Osteoblast (primary cell): ENCODE measurements at places on chromosomes 4 and X. TPM values are rescaled to one million over a fixed set of nuclear protein-coding genes. Genes with fewer than 3 reads are reported as not detected.

GYG2 gene
- 5.6 and 6.2 TPM in 2 replicates for total RNA-seq

SRPK3 gene
- 0.36 TPM in 1 of 2 replicates, not detected in the other for total RNA-seq

GRCh38 chr4:104063341-104063740, 343.6 kb upstream of the TACR3 start:
- DNase-seq, result no peak

DNA sequence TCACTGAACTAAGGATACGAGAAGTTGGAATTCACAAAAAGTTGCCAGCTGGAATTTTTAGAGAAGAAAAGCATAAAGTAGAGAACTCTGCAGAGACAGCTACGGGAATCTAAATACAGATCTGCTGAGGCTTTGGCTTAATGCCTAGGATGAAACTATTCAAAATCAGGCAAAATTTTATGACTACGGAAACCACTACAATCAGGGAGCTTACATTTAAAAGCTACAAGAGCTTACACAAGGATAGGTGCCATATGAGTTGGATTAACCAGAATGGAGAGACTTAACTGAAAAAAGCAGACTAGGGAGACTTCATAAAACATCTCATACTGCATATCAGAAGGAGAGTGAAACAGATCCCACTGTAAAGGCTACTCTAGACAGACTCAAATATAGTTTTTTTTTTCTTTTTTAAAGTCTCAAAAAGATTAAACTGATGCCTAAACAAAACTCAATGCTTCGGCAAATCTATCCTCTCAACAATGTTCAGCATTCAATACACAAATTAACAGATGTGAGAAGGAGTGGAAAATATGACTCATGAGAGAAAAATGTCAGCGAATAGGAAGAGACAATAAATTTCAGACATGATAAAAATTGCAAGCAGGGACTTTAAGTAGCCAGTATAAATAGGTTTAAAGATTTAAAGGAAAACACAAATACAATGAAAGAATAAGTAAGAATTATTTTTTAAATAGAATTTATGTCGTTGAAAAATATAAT, 586.1 kb downstream of the FSTL5 start:
- DNase-seq, result no peak

ZBED1 gene
- 52.2 and 57.2 TPM in 2 replicates for total RNA-seq

DNA sequence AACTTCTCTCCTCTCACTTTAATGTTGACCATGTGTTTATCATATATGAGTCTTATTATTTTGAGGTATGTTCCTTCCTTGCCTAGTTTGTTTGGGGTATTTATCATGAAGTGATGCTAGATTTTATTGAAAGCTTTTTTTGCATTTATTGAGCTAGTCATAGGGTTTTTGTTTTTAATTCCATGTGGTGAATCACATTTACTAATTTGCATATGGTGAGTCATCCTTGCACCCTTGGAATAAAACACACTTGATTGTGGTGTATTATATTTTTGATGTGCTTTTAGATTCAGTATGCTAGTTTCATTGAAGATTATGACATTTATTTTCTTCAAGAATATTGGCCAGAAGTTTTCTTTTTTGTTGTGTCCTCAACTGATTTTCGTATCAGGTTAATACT, 464.6 kb downstream of the PCDH18 start:
- no peak for DNase-seq

- DNase-seq, result no peak
These were observed 703.5 kb downstream of the FAT4 start for GRCh38 chr4:126018274-126018673.

DNA sequence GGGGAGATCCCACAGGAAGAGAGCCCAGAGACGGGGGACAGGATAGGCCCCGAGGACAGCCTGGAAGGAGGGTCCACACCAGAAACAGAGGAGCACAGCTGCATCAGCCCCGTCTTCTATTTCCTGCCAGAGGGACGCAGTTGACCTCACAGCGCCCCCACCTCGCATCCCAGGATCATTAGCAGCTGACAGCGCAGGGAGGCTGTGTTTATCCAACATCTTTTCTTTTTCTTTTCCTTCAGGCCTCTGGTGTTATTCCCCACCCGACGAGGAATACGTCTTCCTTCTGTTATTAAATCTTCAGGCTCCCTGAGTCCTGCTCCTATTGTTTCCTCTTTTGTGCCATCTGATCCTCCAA, 75.4 kb downstream of the DCHS2 start:
- no peak for DNase-seq

TMPRSS11A gene
- not detected in 2 replicates for total RNA-seq
